CD8-positive, alpha-beta memory T cell (primary cell): ENCODE measurements at places on chromosomes 12 and 14.

GRCh38 chr14:53192052-53192760 lies 39.1 kb upstream of the DDHD1 start:
- no peak overlapping the region for H3K27ac ChIP-seq
- H3K36me3 ChIP-seq = no peaks in the 10 kb centered on the region
- no peak overlapping the region for H3K4me3 ChIP-seq
- no peak for DNase-seq

GRCh38 chr14:95406756-95407277 lies 87.1 kb upstream of the CLMN start:
- no peaks in the 10 kb centered on the region for H3K27me3 ChIP-seq
- no peaks in the 10 kb centered on the region for H3K36me3 ChIP-seq
- no peak overlapping the region for H3K4me3 ChIP-seq
- no peaks in the 10 kb centered on the region for H3K4me1 ChIP-seq
- H3K27ac ChIP-seq = no peak overlapping the region

GRCh38 chr14:99402950-99403349 lies 77.7 kb downstream of the SETD3 start:
- H3K27ac ChIP-seq = no peak overlapping the region
- H3K4me3 ChIP-seq = no peak overlapping the region
- H3K36me3 ChIP-seq = peaks cover 25% of the 10 kb centered on the region
- H3K4me1 ChIP-seq = no peaks in the 10 kb centered on the region
- H3K27me3 ChIP-seq = no peaks in the 10 kb centered on the region

DNA sequence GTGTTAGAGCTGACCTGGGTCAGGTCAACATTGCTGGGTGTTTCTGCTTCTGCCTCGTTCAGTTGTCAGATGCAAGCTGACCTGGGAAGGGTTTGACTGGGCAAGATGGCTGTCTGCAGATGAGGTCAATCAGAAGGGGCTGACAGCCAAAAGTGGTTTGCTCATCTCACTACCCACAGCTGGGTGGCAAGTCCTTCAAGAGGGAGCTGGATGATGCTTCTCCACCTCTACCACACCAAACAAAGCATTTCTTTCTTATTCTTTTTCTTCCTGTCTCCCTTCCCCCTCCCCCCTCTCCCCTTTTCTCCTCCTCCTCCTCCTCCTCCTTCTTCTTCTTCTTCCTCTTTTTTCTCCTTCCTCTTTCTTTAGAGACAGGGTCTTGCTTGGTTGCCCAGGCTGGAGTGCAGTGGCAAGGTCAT lies 268.2 kb upstream of the PLEKHG7 start:
- H3K36me3 ChIP-seq = no peaks in the 10 kb centered on the region
- DNase-seq = no peak
- no peak overlapping the region for H3K4me3 ChIP-seq
- H3K27me3 ChIP-seq = no peaks in the 10 kb centered on the region

DNA sequence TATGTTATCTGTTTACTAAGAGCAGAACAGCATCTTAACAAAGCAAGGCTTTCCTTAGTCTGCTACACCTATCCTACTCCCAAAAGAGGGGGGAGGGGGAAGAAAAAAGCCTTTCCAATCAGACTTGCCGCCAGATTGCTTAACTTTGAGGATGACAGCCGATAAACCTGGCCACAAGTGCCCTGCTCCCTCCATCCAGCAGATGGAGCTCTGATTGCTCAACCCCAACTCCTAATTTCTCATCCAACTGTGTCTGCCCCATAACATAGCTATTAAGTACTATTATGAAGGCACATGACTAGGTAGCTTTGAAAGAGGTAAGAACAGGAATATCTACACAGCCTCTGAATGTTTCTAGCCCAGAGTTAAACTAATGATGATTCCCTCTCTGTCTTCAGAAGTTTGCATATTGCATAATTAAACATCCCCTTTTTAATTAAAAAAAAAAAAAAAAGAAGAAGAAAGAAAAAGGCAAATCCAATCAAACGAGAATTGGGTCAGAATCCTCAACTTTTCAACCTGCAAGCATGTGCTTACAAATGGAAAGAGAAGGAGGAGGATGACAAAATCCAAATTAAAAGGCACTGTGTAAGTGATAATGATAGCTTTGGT lies 247.4 kb downstream of the GALC start:
- no peaks in the 10 kb centered on the region for H3K36me3 ChIP-seq
- H3K27ac ChIP-seq = no peak overlapping the region
- no peak for DNase-seq
- no peaks in the 10 kb centered on the region for H3K27me3 ChIP-seq
- no peaks in the 10 kb centered on the region for H3K4me1 ChIP-seq

GRCh38 chr12:56326126-56326525 lies 7.7 kb downstream of the PAN2 start:
- H3K4me3 ChIP-seq = no peak overlapping the region
- H3K27ac ChIP-seq = no peak overlapping the region
- H3K36me3 ChIP-seq = peaks cover 58% of the 10 kb centered on the region
- H3K27me3 ChIP-seq = no peaks in the 10 kb centered on the region
- H3K4me1 ChIP-seq = no peaks in the 10 kb centered on the region

DNA sequence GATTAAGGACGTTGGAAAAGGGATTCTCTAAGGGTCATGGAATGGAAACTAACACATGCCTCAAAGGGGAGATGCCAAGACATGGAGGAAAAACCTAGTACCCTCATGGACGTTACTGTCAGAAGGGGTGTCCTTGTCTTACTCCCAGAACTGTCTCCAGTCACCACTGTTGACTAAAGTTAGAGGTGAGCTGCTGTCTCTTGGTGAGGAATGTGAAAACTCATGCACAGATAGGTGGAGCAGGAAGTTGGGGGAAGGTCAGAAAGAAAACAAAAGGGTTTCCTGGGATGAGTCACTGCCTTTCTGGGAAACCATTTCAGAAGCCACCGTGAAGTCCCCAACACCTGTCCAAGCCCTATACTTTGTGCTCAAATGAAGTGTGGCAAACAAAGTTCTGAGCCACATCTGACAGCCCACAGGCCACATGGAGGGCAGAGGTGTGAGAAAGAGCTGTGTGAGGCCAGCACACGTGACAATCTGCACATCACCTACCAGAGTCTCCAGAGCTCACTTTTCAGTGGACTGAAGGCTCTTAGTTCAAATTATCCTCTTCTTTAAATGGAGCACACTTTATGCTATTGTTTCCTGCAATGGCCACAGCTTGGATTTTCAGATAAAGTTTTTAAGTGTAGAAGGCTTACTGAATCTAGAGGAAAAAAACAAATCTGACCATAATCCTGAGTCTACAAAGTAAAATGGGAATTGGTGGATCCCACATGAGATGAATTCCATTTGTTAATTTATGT lies 92.9 kb upstream of the EGLN3 start:
- H3K4me1 ChIP-seq = peaks cover 37% of the 10 kb centered on the region
- H3K27ac ChIP-seq = peak overlapping the region; percentile 56
- H3K4me3 ChIP-seq = no peak overlapping the region

GRCh38 chr14:105742531-105742848 lies 216.1 kb downstream of the TMEM121 start:
- H3K4me3 ChIP-seq = no peak overlapping the region
- no peaks in the 10 kb centered on the region for H3K4me1 ChIP-seq
- H3K27ac ChIP-seq = no peak overlapping the region
- DNase-seq = no peak

- H3K4me3 ChIP-seq = no peak overlapping the region
- no peaks in the 10 kb centered on the region for H3K4me1 ChIP-seq
- no peak overlapping the region for H3K27ac ChIP-seq
- H3K27me3 ChIP-seq = no peaks in the 10 kb centered on the region
- H3K36me3 ChIP-seq = no peaks in the 10 kb centered on the region
- DNase-seq = no peak
Observed at GRCh38 chr12:121483949-121484348, 84.0 kb downstream of the RNF34 start.

- H3K27me3 ChIP-seq = no peaks in the 10 kb centered on the region
- no peak overlapping the region for H3K27ac ChIP-seq
- no peak for DNase-seq
- no peak overlapping the region for H3K4me3 ChIP-seq
- H3K4me1 ChIP-seq = no peaks in the 10 kb centered on the region
Observed at GRCh38 chr12:27566159-27566558, 42.2 kb downstream of the PPFIBP1 start.
